ENCODE measurements at places on chromosomes 16 and 17. TPM values are rescaled to one million over a fixed set of nuclear protein-coding genes. Genes with fewer than 3 reads are reported as not detected.

GSDMA gene
- total RNA-seq = not detected

MEFV gene
- total RNA-seq = not detected

PIRT gene
- total RNA-seq = not detected

CSHL1 gene
- not detected for total RNA-seq

NPIPB6 gene
- total RNA-seq = 0.18 TPM

CACNB1 gene
- total RNA-seq = 7.9 TPM

PDE6G gene
- not detected for total RNA-seq

YPEL2 gene
- 3.1 TPM for total RNA-seq

EPX gene
- not detected for total RNA-seq

NAGS gene
- 2.2 TPM for total RNA-seq

MEIOC gene
- total RNA-seq = under 0.01 TPM

C16orf54 gene
- total RNA-seq = not detected

MRPL28 gene
- total RNA-seq = 59.8 TPM

CDRT4 gene
- not detected for total RNA-seq

CRAMP1 gene
- 6.7 TPM for total RNA-seq

TBC1D3K gene
- total RNA-seq = not detected

CACNG3 gene
- not detected for total RNA-seq

KCNJ16 gene
- not detected for total RNA-seq

BICDL2 gene
- total RNA-seq = 0.16 TPM

ARL17B gene
- 9.6 TPM for total RNA-seq

Data from cardiac atrium fibroblast (primary cell).